Activated effector memory CD4-positive, alpha-beta T cell treated with anti-CD3 and anti-CD28 coated beads, Interleukin-2, amount 50 U/mL, for 16 hours (primary cell): ENCODE measurements at places on chromosomes 2 and 18.

DNA sequence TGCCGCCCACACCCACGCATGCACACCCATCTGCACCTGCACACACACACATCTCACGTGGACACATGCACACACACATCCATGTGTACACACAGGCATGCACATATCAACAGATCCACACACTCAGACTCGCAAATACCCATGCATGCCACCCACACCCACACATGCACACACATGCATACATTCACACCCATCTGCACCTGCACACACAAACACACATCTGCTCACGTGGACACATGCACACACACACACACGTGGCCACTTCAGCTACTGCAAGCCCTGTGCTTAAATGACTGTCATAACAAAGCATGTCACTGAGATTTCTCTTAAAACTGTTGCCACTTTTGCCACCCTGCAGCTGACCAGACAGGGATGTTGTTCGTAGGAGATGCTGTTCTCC lies 186.6 kb downstream of the SNTG2 start:
- no peak for DNase-seq

- DNase-seq: no peak
Measured at GRCh38 chr2:174599310-174599921, 1.8 kb upstream of the WIPF1 start.

- no peak for DNase-seq
Measured at GRCh38 chr18:33851546-33852078, 273.6 kb downstream of the ASXL3 start.

- DNase-seq: peak; percentile 46
Measured at GRCh38 chr2:11765501-11765900, 19.1 kb downstream of the LPIN1 start.

GRCh38 chr2:181037922-181038321 lies 57.5 kb downstream of the UBE2E3 start:
- no peak for DNase-seq

DNA sequence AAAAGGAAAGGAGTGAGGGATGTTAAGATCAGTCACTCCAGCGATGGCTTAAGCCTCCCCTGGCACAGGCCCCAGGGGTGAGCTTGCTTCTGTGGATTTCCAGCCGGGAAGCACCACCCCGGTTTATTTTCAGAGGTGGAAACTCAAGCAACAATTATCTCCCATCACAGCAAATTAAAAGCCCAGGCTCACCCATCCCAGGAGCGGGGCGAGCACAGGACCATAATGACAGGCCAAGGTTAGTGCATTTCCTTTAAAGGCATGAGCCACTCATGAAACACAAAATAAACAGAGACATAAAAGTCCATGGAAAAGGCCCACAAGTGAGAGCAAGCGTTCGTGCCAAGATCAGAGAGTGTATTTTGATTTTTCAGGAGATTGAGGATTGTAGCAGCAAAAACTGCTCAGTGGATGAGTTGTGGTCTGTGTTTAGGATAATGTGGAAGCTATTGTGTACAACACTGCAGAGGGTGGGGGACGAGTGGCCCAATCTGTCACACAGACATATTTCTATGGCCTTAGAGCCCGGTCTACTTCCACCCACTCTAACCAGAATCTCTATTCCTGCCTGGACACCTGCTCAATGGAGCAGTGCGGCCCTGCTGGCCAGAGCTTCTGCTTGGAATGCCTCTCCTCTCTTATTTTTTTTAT lies 111.4 kb upstream of the CDC42EP3 start:
- DNase-seq: no peak

DNA sequence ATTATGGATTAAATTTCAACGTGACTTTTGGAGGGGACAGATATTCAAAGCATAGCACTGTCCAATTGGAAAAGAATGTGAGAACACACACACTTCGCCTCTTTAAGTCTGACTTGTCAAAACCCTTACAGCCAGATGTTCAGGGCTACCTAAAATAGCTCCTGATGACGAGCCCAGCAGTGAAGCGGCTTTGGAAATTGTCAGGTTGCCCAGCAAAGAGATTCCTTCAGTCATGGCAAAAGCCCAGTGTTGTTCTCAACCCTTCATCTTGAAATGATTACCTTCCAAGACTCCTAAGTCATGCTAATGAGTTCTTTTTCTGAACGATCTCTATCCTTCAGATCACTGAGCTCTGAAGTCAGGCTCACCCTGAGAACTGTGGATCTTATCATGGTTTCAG lies 436.6 kb downstream of the LRATD1 start:
- DNase-seq: no peak

DNA sequence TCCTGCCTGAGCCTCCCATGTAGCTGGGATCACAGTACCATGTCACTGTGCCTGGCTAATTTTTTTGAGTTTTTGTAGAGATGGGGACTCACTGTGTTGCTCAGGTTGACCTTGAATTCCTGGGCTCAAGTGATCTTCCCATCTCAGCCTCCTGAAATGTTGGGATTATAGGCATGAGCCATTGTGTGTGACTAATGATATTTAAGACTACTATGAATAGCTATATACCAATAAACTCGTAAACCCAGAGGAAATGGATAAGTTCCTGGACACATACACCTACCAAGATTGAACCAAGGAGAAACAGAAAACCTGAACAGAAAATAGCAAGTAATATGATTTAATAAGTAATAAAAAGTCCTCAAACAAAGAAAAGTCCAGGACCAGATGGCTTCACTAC lies 68.0 kb downstream of the TBR1 start:
- DNase-seq: no peak

GRCh38 chr2:238912916-238913875 lies 65.3 kb downstream of the TWIST2 start:
- DNase-seq: peak; percentile 55

GRCh38 chr18:39523281-39523680 lies 1957.7 kb upstream of the CELF4 start:
- no peak for DNase-seq

GRCh38 chr2:121088251-121089165 lies 196.5 kb downstream of the TFCP2L1 start:
- no peak for DNase-seq

- no peak for DNase-seq
Measured at GRCh38 chr2:203904022-203904421, 32.5 kb upstream of the ICOS start.
